Astrocyte (in vitro differentiated cells and primary cell): ENCODE measurements at places on chromosomes 5 and 9. TPM values are rescaled to one million over a fixed set of nuclear protein-coding genes. Genes with fewer than 3 reads are reported as not detected.

IFNK gene
- total RNA-seq, result not detected in 2 replicates

MCIDAS gene
- not detected in 2 replicates for total RNA-seq

QRFP gene
- not detected in 2 replicates for total RNA-seq

SLU7 gene
- total RNA-seq, result 46.1 and 48.4 TPM in 2 replicates

PCDHA9 gene
- total RNA-seq, result 0.95 and 1.1 TPM in 2 replicates

SYNPO gene
- total RNA-seq, result 40.2 and 68.9 TPM in 2 replicates

OMD gene
- total RNA-seq, result not detected in 2 replicates

ADCY2 gene
- 3.7 and 5.7 TPM in 2 replicates for total RNA-seq

TEK gene
- total RNA-seq, result 1.8 and 2.3 TPM in 2 replicates

FGFR4 gene
- total RNA-seq, result 3.8 and 4.8 TPM in 2 replicates

LAMC3 gene
- total RNA-seq, result 0.20 and 0.55 TPM in 2 replicates

ANXA2R gene
- 0.50 and 0.77 TPM in 2 replicates for total RNA-seq

ZNF782 gene
- total RNA-seq, result 2.7 and 3.3 TPM in 2 replicates

NR5A1 gene
- 0.26 TPM in 1 of 2 replicates, not detected in the other for total RNA-seq

PCDHGA7 gene
- total RNA-seq, result 0.57 and 0.62 TPM in 2 replicates

OR1J2 gene
- not detected in 2 replicates for total RNA-seq
